ENCODE measurements at places on chromosomes 12 and 14.

GRCh38 chr12:14393751-14394150 is 28.3 kb downstream of the ATF7IP start:
- no peak for DNase-seq

DNA sequence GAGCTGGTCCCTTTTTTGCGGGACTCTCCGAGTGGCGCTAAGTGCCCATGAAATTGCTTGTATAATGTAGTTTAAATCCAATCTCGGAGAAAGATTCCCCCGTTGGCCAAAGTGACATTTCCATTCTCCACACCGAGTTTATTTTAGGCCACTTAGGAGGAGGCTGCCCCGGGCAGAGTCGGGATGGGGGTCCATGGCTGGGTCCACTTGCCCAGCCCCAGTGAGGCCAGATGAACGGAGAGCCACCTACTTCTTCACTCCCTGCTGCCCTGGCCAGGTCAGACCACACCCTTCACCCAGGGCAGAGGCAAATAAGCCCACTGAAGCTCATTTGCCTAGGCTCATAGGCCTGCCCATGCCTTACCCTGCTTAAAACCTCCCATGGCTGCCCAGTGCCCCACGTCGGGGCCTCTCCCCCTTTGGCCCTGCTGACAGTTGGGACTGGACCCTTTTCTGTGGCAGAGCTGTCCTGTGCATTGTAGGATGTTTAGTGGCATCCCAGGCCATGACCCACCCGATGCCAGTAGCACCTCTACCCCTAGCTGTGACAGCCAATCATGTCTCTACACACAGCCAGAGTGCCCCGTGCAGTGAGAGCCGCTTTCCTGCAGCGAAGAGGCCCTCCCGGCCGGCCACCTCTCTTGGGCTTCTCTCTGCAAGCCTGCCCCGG is 51.3 kb downstream of the FAM222A start:
- no peak for DNase-seq

DNA sequence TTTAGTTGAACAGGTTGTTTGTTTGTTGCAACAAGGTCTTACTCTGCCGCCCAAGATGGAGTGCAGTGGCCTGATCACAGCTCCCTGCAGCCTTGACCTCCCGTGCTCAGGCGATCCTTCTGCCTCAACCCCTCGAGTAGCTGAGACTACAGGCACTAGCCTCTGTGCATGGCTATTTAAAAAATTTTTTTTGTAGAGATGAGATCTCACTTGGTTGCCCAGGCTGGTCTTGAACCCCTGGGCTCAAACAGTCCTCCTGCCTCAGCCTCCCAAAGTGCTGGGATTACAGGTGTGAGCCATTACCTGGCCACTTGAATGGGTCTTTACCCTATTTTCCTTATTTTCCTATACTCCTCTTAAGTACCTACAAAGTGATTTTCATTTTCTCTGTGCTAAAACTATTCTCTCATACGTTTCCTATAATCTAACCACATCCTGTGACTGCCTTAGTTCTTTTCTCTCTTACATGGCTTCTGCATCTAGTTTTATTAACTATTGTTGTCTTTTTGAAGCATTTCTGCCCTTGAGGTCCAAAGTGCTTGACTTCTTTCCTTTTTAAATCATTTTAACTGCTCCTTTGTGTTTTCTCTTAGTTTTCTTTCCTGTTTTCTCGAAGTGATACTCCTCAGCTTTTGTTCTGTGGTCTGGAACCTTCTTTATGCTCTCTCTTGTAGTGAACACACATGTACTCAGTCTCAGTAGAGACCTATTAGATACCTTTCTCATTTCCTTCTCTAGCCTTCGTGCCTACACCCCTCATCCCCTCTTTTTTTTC is 14.1 kb downstream of the GPX2 start:
- DNase-seq = no peak

- DNase-seq = no peak
Measured at GRCh38 chr12:95473231-95473883, 595 bp upstream of the METAP2 start.

DNA sequence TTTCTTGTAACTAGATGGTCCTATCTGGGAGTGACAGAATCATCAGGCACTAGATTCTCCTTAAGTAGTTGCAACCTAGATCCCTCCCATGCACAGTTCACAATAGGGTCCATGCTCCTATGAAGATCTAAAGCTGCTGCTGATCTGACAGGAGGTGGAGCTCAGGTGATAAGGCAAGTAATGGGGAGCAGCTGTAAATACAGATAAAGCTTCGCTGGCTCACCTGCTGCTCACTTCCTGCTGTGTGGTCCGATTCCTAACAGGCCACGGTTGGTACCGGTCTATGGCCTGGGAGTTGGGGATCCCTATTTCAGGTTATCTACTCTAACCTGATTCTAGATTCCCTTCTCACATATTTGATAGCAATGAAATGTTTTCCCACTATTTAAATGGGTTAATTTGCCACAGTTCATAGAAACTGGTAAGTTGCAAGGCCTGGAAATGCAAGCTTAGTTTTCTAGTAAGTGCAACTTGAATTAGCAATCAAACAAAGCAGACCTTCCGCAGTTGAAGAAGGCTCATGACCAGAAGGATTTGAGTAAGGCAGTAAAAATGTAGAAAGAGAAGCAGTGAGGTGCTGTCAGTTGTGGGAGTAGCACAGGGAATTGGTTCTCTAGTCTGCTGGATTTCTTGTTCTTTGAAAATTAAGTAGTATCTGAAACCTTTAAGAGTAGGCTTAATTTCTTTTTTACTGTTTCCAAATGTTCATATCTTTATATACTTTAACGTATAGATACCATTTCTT is 332.3 kb downstream of the EGLN3 start:
- DNase-seq = no peak

GRCh38 chr12:116323406-116324386 is 46.2 kb upstream of the MED13L start:
- no peak for DNase-seq

GRCh38 chr12:9099552-9100190 is 16.0 kb downstream of the A2M start:
- DNase-seq = no peak

DNA sequence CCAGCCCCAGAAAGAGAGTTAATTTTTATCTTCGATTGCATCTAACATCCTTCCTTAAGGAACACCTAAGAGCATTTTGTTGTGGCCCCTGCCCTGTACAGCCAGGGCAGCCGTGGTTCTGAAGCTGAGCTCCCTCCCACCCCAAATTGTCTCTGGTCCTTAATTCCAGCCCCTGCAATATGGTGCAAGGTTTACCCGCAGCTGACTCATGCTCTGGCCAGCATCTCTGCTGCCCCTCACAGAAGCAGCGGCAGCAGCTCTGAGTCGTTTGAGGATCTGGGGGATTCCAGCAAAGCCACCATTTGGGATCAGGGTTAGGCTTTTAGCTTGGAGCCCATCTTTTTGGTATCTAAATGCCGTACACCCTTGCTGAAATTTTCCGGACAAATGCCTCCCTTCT is 3.3 kb downstream of the DLK1 start:
- no peak for DNase-seq

DNA sequence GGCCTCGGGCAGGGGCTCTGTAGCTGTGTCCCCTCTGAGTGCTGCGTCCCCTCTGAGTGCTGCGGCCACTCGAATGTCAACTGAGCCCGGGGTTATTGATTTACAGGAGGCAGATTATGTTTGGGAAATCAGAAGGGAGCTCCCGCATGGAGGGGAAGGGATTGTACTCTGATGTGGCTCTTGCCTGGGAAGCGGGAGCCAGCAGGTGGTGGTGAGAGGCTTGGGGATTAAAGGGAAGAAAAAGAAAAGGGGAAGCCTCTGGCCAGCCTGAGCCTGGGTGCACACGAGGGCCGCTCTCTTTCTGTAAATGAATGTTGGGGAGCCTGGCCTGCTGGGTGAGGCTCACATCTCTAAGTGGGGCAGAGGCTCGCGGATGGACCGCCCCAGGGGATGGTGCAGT is 143.7 kb downstream of the AACS start:
- DNase-seq = no peak

DNA sequence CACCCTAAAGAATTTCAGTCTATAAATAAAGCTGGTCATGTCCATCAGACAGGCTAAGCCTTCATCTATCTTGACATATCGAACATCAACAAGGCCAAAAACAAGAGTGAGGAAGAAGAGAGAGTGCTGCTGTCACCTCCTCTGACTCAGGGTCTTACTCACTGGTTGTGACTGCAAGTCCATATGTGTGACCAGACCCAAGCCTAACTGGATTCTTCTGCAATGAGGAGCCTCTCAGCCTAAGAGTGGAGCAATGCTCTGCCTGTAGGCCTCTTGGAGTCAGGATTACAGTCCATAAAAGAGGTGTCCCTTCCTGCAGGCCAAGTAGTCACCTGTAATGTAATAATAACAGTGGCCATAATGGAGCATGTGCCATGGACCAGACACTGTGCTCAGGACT is 121.2 kb upstream of the SLC35F4 start:
- no peak for DNase-seq

DNA sequence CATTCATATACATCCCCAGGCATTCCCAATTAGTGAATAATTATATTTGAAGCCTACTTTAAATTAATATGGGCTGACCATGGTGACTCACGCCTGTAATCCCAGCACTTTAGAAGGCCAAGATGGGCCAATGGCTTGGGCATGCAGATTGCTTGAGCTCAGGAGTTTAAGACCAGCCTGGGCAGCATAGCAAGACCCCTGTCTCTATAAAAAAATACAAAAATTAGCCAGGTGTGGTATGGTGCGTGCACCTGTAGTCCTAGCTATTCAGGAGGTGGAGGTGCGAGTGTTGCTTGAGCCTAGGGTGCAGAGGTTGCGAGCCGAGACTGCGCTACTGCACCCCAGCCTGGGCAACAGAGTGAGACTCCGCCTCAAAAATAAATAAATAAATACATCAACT is 7.6 kb upstream of the ARID2 start:
- no peak for DNase-seq

GRCh38 chr12:48688836-48689235 is 6.8 kb upstream of the KANSL2 start:
- no peak for DNase-seq

DNA sequence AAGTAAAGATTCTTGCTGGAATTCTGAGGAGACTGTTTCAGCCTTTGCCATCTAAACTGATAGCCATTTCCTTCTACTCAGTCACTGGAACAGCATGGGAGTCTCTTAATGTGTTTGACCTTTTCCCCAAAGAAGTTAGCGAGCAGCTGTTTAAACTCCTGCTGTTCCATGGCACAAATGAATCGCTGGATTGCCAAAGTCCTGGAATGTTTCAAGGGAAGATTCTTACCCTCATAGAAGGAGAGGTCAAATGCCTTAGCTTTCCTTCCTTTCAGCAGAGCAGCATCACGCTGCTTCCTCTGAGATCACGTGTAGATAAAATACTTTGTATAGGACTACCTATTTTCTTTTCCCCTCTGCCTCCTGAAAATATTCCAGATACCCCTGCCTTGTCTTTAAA is 10.5 kb upstream of the NR2C1 start:
- DNase-seq = no peak

GRCh38 chr14:66477567-66477966 is 8.6 kb upstream of the CCDC196 start:
- DNase-seq = no peak

- DNase-seq = no peak
Measured at GRCh38 chr12:15534322-15534721, 212.0 kb downstream of the PTPRO start.

- DNase-seq = no peak
Measured at GRCh38 chr12:100043631-100044030, 58.9 kb upstream of the ANKS1B start.

GRCh38 chr14:49915085-49915484 is 22.2 kb downstream of the ARF6 start:
- DNase-seq = no peak

DNA sequence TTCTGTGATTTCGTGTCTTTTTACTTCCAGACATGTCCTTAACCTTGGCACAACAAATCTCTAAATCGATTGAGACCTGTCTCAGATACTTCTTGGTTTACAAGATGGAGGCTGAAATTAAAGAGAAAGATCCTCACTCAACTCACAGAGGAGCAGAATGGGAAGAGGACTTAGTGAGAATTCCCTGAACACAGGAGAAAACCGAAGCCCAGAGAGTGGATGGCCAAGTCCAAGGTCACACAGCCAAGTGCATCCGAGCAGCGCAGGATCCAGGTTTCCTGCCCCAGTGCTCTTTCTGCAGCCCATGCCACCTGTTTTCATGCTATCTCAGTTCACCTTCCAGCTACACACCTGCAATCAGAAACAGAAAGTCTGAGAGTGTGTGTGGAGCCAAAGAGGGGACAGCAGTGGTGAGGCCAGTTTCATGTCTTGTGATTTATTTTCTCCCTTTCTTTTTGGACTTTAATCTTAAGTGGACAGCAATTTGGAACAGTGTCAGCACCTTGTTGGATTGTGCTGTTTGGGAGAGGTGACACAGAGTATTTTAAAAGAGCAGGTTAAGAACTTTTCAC is 22.9 kb upstream of the TCL1B start:
- no peak for DNase-seq

DNA sequence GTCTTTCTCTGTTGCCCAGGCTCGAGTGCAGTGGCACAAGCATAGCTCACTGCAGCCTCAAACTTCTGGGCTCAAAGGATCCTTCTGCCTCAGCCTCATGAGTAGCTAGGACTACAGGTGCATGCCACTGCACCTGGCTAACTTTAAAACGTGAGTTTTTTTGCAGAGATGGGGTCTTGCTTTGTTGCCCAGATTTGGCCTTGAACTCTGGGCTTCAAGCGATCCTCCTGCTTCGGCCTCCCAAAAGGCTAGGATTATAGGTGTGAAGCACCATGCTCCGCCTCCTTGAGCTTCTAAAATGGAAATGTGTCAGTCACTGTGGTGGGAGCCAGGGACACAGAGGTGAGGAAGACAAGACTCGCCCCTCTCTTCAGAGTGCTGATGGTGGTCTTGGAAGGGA is 45.6 kb downstream of the WSCD2 start:
- DNase-seq = no peak

GRCh38 chr12:54164387-54165145 is 24.2 kb downstream of the SMUG1 start:
- no peak for DNase-seq

DNA sequence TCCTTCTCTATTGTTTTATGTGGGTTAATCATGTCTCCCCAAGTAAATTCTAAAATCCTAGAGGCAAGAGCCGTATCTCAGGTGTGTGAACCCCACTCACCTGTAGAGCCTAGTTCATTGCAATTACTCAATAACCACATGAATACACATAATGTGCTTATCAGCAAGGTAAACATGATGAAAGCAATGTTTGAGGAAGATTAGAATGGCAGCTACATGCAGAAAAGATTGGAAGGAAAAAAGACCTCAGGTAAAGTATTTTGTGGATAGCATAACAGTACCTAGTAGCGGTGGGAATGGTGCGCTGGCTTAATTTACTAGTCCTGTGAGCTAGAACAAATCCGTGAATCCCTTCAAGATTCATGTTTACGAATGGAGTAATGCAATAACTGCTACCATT is 5.3 kb upstream of the KRAS start:
- DNase-seq = no peak

- DNase-seq = no peak
Measured at GRCh38 chr12:110012137-110012536, 12.9 kb downstream of the ANKRD13A start.

GRCh38 chr12:27343255-27344000 is 10.8 kb downstream of the BMAL2 start:
- no peak for DNase-seq
